GM23338 (cell line): ENCODE measurements at places on chromosomes 11 and 22.
A peak's percentile ranks its signal among the peaks of the same experiment; 100 is the strongest.

DNA sequence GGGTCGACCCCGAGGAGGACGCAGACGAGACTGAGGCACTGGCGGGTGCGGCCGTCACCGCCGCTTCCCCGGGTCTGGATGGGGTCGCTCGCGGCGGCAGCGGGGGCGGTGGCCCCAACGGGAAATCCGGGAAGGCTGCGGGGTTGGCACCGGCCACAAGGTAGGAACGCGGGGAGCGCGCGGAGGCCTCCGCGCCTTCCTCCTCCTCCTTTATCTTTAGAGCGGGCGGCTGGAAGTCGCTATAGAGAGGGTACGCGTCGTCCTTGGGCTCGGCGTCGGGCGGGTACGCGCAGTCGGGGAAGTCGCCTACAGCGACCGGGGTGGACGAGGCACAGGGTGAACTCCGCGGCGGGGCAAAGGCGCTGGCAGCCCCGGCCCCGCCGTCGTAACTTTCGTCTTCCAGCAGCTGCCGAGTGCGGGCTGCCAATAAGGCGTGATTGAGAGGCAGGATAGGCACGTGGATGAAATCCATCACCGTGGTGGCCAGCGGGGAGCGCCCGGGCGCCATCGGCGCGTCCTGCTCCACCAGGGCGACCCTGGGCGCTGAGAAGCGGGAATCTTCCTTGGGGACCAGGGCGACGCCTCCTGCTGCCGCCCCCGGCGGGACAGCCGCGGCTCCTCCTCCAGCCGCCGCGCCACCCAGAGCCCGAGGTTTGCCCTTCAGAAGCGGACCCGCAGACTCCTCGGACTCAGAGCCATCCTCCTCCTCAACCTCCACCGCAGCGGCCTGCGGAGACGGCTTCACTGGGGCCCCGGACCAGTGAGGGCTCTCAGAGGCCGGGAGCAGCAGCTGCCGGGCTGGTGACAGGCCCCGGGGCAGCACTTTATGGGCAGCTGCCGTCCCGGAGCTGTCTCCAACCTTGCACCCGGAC lies 1.7 kb downstream of the PGR start:
- peak; percentile 60 for DNase-seq

GRCh38 chr11:70630816-70631623 lies 232.7 kb downstream of the CTTN start:
- no peak for DNase-seq

DNA sequence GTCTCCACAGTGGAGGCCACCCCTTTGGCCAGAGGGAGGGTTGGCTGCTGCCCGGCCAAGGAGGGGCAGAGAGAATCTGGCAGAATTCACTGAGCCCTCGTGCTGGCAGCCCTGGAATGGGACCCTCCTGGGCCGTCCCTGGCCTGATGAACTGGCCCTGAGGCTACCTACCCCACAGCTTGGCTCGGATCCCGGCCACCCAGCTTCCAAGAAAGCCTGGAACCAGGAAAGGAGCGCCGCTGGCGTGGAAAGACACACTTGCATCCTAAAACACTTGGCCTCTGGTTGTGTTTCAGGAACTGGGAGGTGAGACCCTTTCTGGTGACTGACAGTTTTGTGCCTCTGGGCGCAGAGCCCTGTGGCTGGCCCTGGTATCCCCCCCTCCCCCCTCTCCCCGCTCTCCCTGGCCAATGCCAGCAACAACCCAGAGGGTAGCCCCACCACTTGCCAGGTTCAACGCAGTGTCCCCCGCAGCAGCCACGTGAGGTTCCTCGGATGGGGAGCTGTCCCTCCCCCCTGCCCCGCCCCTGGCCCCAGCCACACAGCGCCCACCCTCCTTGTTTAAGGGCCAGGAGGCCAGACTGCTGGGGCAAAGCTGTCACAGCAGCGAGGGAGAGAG lies 693 bp downstream of the NFAM1 start:
- no peak for DNase-seq

DNA sequence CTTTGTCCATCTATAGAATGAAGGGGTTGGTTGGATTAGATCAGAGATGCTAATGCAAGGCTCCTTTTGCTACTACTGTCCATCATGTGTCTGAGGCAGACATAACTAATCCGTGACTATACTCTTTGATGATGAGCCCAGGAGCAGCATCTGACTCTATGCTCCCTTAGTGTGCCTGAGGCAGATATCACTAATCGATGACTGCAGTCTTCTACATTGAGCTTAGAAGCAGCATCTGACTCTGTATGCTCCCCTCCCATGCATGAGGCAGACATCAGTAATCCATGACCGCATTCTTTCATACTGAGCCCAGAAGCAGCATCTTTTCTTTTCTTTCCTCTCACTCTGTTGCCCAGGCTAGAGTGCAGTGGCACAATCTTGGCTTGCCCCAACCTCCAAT lies 4.2 kb downstream of the TCN2 start:
- no peak for DNase-seq

DNA sequence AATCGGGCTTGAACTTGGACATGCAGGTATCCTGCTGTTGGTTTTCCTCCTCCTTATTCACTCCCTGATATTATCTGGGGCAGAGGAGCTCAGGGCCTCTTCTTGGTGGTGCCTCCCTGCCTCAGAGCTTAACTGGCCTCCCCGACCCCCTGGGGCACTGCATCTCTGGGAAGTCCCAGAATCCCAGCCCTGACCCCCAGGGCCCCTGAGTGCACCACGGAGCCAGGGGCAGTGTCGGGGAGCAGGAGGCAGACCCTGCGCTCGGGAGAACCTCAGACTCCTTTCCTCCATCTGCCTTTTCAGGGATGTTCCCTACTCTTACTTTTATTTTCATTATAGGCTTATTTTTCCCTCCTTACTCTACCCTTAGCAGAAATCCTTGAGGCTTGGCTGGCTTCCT lies 537.0 kb downstream of the BRD1 start:
- DNase-seq: no peak

GRCh38 chr11:31788085-31788484 lies 23.0 kb downstream of the PAX6 start:
- DNase-seq: no peak

DNA sequence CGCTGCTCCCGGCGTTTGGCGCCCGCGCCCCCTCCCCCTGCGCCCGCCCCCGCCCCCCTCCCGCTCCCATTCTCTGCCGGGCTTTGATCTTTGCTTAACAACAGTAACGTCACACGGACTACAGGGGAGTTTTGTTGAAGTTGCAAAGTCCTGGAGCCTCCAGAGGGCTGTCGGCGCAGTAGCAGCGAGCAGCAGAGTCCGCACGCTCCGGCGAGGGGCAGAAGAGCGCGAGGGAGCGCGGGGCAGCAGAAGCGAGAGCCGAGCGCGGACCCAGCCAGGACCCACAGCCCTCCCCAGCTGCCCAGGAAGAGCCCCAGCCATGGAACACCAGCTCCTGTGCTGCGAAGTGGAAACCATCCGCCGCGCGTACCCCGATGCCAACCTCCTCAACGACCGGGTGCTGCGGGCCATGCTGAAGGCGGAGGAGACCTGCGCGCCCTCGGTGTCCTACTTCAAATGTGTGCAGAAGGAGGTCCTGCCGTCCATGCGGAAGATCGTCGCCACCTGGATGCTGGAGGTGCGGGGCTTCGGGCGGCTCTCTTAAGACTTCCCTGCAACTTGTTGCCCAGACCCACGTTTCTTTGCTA lies at the start of gene CCND1:
CCND1 (plus strand) TSS at position 162 of the 587 bp plus-strand sequence; CDS start at position 320, 158 bp downstream.
- peak; percentile 93 for DNase-seq
